ENCODE measurements at places on chromosomes 6 and 20. TPM values are rescaled to one million over a fixed set of nuclear protein-coding genes. Genes with fewer than 3 reads are reported as not detected.

- H3K4me1 ChIP-seq, result peaks cover 41% of the 10 kb centered on the region
- H3K4me3 ChIP-seq, result no peak overlapping the region
- DNase-seq, result no peak
- no peaks in the 10 kb centered on the region for H3K27me3 ChIP-seq
- peaks cover 3% of the 10 kb centered on the region for H3K36me3 ChIP-seq
Observed at GRCh38 chr6:80454661-80455365, 348.3 kb downstream of the BCKDHB start.

- H3K27ac ChIP-seq, result no peak overlapping the region
- peaks cover 41% of the 10 kb centered on the region for H3K4me1 ChIP-seq
- DNase-seq, result no peak
- no peaks in the 10 kb centered on the region for H3K27me3 ChIP-seq
Observed at GRCh38 chr6:146909376-146909775, 294.8 kb upstream of the STXBP5 start.

GRCh38 chr6:132736239-132736638 is 21.5 kb downstream of the VNN2 start:
- H3K4me1 ChIP-seq, result peaks cover 20% of the 10 kb centered on the region
- no peaks in the 10 kb centered on the region for H3K36me3 ChIP-seq
- no peaks in the 10 kb centered on the region for H3K27me3 ChIP-seq
- no peak overlapping the region for H3K4me3 ChIP-seq
- DNase-seq, result no peak
- peak overlapping the region; percentile 11 for H3K27ac ChIP-seq

GRCh38 chr6:14178083-14178445 is 60.5 kb downstream of the CD83 start:
- no peak for DNase-seq
- H3K27me3 ChIP-seq, result no peaks in the 10 kb centered on the region
- no peaks in the 10 kb centered on the region for H3K36me3 ChIP-seq
- no peak overlapping the region for H3K27ac ChIP-seq
- H3K4me1 ChIP-seq, result no peaks in the 10 kb centered on the region

- H3K4me1 ChIP-seq, result no peaks in the 10 kb centered on the region
- H3K27me3 ChIP-seq, result peaks cover 52% of the 10 kb centered on the region
- no peak for DNase-seq
- H3K36me3 ChIP-seq, result no peaks in the 10 kb centered on the region
- H3K4me3 ChIP-seq, result no peak overlapping the region
Observed at GRCh38 chr6:170088582-170088955, 202.3 kb downstream of the DLL1 start.

DNA sequence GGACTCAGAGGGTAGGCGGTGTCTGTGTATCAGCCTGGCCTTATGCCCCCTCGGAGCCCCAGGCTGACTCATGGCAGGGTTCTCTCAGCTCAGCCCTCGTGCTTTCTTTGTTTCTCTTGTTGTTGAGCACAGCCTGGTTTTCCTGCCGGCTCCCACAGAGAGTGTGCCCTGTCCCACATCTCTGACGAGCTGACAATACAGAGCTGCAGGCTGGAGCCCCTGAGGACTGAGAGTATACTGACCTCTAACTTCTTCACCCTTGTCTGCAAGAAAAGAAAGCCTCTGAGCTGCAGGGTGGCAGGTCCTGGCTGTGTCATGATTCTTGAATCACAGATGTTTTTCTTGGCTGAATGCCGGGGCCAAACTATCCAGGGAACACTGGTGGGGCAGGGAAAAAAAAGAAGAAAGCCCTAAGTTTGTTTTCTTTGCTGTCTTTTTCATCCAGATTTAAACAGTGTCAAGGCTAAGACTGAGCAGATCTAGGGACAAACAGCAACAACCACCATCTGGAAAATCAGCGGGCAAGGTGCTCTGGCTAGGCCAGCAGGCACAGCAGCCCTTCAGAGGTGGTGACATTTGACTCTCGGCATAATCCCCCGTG is 63.3 kb upstream of the ZNF133 start:
- DNase-seq, result peak; percentile 68
- H3K4me3 ChIP-seq, result peak overlapping the region; percentile 33
- H3K27me3 ChIP-seq, result no peaks in the 10 kb centered on the region
- H3K36me3 ChIP-seq, result no peaks in the 10 kb centered on the region

DNA sequence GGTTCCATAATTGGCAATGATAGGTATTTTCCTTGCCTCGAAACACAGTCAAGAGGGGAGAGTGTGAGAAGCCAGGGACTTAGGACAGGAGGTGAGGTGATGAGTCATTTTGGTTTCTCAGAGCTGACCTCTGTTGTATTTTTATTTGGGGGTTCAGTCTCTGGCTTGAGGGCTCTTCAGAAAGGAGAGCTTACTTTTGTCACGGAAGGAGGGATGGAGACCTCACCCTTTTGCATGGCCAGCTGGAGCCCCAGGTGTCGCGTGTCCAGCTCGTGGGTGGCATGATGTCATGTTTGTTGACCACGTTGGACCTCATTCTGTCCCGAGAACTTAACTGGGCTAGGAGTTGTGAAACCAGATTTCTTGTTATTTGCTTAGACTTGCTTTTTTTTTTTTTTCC is 293.9 kb downstream of the QKI start:
- DNase-seq, result no peak
- H3K36me3 ChIP-seq, result no peaks in the 10 kb centered on the region
- H3K4me1 ChIP-seq, result no peaks in the 10 kb centered on the region
- H3K27me3 ChIP-seq, result peaks cover 71% of the 10 kb centered on the region
- no peak overlapping the region for H3K4me3 ChIP-seq

GRCh38 chr6:138242987-138243592 is 24.8 kb upstream of the PBOV1 start:
- peak; percentile 58 for DNase-seq
- no peaks in the 10 kb centered on the region for H3K27me3 ChIP-seq
- no peak overlapping the region for H3K4me3 ChIP-seq
- peaks cover 12% of the 10 kb centered on the region for H3K4me1 ChIP-seq

DNA sequence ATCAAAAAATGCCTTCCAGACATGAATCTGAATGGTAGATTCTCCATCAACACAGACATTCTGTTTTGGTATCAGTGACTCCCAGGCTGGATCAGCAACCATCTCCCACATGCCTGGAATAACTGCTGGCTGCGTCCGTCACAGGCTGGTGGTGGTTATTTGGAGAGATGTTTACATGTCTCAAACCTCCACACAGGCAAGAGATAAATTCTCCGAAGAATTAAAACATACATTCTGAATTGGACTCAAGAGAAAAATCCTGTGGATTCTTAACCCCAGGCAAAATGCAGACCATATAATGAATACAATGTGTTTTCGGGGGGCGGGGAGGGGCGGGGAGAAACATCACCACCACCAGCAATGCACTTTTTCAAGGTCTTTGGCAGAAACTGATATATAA is 108.2 kb downstream of the THBS2 start:
- no peak overlapping the region for H3K27ac ChIP-seq
- no peaks in the 10 kb centered on the region for H3K4me1 ChIP-seq
- no peaks in the 10 kb centered on the region for H3K36me3 ChIP-seq
- DNase-seq, result no peak
- H3K4me3 ChIP-seq, result no peak overlapping the region

DNA sequence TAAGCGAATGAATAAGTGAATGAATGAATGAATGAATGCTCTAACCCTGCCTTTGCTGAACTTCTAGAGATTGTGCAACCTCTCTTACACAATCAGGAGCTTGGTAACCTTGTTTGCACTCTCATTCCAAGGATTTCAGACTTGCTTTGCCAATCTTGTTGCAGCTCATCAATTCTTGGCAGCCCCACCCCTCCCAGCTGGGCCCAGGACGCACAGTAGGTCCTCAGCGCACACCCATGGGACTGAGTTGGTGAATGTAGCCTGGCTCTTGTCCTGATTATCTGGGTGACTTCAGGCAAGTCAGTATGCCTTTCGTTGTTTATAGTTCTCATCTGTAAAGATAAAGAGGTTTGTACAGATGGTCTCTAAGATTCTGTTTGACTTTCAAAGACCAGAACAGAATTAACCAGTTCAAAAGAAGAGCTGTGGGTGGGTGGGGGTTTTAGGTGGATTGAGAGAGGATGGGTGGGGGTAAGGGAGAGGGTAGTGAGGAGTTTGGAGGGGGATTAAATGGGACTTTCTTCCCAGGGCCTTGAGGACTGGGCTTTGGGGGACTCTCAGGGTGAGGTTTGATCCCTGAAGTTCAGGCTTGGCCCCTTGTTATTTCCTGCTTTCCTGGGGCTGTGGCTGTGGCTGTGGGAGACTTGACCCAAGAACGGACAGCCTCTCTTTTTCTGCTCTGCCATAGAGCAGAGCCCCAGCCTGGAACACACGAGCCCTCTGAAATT is 33.2 kb downstream of the VEGFA start:
- no peaks in the 10 kb centered on the region for H3K27me3 ChIP-seq
- H3K4me3 ChIP-seq, result no peak overlapping the region
- peak overlapping the region; percentile 73 for H3K27ac ChIP-seq
- peaks cover 85% of the 10 kb centered on the region for H3K4me1 ChIP-seq
- peak; percentile 59 for DNase-seq
- H3K36me3 ChIP-seq, result no peaks in the 10 kb centered on the region

DNA sequence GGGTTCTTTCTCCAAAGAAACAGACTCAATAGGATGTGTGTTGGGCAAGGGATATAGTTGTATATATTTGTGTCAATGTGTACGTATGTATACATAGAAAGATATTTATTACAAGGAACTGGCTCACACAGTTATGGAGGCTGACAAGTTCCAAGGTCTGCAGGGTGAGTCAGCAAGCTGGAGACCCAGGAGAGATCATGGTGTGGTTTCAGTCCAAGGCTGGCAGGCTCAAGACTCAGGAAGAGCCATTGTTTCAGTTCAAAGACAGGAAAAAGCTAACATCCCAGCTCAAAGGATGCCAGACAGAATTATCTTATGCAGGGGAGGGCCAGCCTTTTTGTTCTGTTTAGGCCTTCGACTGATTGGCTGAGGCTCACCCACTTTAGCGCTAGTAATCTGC is 89.9 kb upstream of the RALGAPA2 start:
- H3K36me3 ChIP-seq, result no peaks in the 10 kb centered on the region
- no peaks in the 10 kb centered on the region for H3K4me1 ChIP-seq
- H3K4me3 ChIP-seq, result no peak overlapping the region

DNA sequence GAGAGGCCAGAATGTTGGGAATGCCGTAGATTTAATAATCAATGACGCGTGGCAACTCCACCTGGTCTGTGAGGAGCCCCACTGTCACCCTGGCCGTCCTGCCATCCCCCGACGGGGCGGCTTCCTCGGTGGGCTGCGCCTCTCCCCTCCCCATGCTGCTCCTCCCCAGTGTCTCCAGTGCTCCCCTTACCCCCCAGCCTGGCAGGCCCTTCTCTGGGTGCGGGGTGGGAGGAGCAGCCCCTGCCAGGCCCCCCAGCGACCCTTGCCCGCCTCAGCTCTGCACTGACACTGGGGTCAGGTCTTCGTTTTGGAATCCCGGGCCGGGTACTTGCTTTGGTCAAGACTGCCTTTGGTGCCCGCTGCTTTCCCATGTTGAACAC is 82.3 kb upstream of the FRMD1 start:
- H3K36me3 ChIP-seq, result no peaks in the 10 kb centered on the region
- DNase-seq, result no peak
- H3K4me1 ChIP-seq, result no peaks in the 10 kb centered on the region
- peaks cover 100% of the 10 kb centered on the region for H3K27me3 ChIP-seq
- no peak overlapping the region for H3K4me3 ChIP-seq
- no peak overlapping the region for H3K27ac ChIP-seq

- no peak for DNase-seq
- H3K27me3 ChIP-seq, result no peaks in the 10 kb centered on the region
- peaks cover 89% of the 10 kb centered on the region for H3K4me1 ChIP-seq
- H3K36me3 ChIP-seq, result peaks cover 31% of the 10 kb centered on the region
- peak overlapping the region; percentile 76 for H3K4me3 ChIP-seq
Observed at GRCh38 chr20:45342855-45343531, 5.2 kb downstream of the SDC4 start.

Gene SNAI1
- 2.2 TPM for total RNA-seq

Gene DDRGK1
- total RNA-seq, result 70.4 TPM

Gene MUC22
- not detected for total RNA-seq

Gene AIF1
- not detected for total RNA-seq

Gene AKAP12
- 9.2 TPM for total RNA-seq

Gene CALHM6
- not detected for total RNA-seq

Gene MYCT1
- total RNA-seq, result not detected

Gene SOBP
- total RNA-seq, result 0.22 TPM

Gene TRIM31
- not detected for total RNA-seq

Gene GSTA2
- not detected for total RNA-seq
